Left hindlimb (tissue), 1 donor: ENCODE measurements at places on chromosomes 7 and 10.
A peak's percentile ranks its signal among the peaks of the same experiment; 100 is the strongest.

DNA sequence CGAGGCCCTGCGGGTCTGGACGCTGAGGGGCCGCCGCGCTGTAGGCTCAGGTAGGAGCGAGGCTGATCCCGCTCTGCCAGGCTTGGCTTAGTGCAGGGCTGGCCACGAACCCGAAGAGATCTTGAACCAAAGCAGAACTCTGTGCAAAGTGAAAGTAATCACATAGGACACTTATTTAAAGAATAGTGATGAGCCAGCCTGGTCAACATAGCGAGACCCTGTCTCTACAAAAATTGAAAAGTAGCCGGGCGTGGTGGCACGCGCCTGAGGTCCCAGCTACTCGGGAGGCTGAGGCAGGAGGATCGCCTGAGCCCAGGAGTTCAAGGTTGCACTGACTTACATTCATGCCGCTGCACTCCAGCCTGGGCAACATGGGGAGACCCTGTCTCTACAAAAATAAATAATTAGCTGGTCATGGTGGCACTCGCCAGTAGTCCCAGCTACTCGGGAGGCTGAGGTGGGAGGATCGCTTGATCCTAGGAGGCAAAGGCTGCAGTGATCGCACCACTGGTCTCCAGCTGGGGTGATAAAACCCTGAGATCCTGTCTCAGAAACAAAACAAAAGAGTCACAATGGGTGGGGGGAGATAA lies 541 bp downstream of the ZSCAN25 start:
- DNase-seq = no peak

DNA sequence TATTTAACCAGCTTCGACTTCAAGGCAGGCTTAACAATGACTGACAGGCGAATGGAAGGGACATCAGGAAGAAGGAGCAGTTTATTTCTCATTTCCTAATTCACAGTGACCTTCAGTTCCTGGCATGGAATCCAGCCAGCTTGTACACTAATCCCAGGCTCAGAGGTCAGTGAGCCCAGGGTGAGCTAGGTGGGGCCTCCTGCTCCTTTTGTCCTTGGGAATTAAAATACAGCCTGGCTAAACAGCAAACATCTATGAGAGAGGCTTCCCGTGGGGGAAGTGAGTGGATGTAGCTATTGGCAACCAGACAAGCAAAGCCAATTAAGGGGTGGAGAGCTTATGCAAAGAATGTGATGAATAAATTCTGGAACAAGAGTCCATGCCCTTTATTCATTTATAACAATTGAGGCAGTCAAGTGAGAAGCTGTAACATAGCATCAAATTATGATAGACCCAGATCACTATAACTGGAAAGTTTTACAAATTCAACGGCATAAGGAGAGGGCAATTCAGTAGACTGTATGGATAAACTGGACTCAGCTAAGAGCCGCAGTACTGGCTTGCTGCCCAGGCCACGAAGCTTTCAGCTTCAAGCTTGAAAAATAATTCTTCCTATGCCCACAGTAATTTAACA lies 57.1 kb downstream of the STK17A start:
- peak; percentile 69 for DNase-seq

DNA sequence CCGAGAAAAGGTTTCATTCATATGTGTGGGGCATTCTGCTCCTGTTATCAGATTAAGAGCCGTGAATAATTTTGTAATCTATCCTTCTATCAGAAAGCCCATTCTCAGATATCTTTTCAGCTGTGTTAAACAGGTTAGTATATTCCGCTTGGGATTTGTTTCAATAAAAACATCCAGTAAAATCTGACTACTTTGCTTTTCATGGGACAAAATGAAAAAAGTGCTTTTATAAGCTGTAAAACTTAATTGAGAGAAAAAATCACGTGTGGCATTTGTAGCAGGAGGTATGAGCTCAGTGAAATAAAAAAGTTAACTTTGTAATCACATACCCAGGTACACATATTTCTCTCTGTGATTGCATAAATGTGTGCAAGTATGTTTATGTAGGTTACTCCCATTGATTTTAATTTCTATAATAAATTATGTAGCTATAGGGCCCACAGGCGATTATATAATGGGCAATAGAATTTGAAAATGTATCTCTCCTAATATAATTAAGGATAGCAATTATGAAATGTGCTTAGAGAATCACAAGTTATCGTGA lies 3.9 kb downstream of the MET start:
- no peak for DNase-seq

DNA sequence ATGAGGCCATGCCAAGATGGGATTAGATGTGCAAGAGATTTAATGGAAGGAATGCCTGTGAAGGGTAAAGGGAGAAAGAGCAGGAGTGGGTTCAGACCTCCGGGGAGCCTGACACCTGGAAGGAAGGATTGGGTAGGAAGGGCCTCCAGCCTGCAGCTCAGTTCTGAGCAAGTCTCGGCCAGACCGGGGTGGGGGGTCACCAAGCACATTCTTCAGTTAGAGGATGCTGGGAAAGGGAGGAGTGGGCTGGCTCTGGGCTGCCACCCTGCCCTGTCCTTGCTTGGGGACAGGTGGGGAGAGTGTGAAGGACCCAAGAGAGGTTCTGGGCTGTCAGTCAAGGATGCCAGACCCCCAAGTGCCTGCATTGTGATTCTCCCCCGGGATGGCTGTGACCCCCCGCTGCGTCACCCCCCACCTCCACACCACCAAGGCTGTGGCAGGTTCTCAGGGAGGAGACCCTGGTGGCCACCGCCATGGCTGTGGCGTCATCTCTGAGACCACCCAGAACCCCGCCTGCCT lies 16.5 kb upstream of the PRKAG2 start:
- no peak for DNase-seq

GRCh38 chr7:152511736-152512135 lies 75.9 kb upstream of the KMT2C start:
- no peak for DNase-seq

DNA sequence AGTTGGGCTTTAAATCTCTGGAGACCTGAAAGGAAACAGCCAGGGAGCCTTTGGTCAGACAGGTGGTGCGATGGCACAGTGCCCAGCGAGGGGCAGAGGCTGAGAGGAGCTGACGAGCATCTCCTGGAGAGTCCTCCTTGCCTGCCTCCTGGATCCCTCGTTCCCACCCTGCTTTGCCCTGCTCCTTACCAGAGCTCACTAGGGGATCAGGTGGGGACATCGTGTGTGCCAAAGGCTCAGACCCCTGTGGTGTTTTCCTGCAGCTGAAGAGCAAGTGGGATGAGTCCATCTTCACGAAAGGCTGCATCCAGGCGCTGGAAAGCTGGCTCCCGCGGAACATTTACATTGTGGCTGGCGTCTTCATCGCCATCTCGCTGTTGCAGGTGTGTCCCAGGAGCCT lies 21.8 kb upstream of the SH2D4B start:
- no peak for DNase-seq

GRCh38 chr10:77501152-77501845 lies 136.3 kb downstream of the KCNMA1 start:
- peak; percentile 83 for DNase-seq

- no peak for DNase-seq
These were observed 17.1 kb downstream of the CELF2 start for GRCh38 chr10:11034762-11035161.

GRCh38 chr10:79487296-79488194 lies 24.8 kb upstream of the EIF5AL1 start:
- DNase-seq = peak; percentile 60

DNA sequence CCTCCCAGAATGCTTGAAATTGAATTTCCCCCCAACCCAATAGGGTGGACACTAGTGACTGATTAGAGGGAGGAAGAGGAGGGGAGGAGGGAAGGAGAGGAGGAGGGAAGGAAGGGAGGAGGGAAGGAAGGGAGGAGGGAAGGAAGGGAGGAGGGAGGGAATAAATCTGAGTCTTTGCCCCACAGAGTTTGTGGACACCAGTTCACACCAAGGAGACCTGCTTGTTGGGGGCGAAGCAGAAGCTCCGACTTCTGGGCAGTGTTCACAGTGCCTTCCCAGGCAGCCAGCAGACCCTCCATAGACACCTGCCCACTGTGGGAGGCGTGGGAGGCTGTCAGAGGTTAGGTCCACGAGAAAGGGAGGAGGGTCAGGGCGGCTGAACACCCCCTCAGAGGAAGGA lies 44.8 kb downstream of the PRKAG2 start:
- no peak for DNase-seq

- DNase-seq = no peak
These were observed 66.3 kb upstream of the EFCAB10 start for GRCh38 chr7:105647591-105647990.

GRCh38 chr7:112799448-112800120 lies 9.4 kb upstream of the TMEM168 start:
- no peak for DNase-seq

DNA sequence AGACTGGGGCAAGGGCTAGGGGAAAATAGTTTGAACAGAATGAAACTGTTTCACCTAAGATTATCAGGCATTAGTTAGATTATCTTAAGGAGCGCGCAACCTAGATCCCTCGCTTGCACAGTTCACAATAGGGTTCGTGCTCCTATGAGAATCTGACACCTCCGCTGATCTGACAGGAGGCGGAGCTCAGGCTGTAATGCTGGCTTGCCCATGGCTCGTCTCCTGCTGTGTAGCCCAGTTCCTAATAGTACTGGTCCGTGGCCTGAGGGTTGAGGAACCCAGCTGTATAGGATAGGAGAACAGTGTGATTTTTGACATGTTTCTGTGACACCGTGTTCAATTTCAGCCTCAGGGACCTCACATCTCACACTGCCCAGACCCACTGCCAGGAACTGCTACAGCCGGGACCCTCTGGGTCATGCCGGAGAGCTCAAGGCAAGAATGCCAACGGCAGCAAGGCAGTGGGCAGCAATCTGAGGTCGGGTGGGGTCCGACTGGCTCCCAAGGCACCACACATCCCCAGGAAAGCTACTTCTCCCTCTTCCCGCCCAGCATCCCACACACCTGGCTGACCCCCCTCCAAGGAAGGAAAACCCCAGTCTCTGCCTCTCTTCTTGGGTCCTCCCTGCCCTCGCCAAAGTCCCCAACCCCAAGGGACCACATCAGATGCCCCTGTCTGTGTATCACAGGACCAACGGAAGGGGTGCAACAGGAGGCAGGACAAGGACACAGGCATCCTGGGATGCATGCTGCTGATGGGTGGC lies 31.7 kb downstream of the CAMK2B start:
- no peak for DNase-seq

DNA sequence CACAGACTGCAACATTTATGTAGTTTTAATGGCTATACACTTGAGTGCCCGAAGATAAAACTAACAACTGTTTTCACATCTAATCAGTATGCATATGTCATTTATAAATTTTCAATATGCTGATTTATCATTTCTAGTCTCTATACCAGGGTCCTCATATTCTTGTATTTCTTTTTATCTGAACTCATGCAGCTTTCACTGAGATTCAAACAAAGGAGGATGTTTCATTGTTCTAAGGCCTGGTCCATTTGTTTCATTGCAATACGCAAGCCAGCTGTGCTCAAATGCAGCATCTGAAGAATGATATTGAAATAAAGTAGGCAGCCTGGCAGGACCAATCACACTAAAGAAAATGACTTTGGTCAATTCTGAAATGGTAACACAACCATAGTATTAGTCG lies 31.7 kb downstream of the MAGI2 start:
- DNase-seq = no peak

DNA sequence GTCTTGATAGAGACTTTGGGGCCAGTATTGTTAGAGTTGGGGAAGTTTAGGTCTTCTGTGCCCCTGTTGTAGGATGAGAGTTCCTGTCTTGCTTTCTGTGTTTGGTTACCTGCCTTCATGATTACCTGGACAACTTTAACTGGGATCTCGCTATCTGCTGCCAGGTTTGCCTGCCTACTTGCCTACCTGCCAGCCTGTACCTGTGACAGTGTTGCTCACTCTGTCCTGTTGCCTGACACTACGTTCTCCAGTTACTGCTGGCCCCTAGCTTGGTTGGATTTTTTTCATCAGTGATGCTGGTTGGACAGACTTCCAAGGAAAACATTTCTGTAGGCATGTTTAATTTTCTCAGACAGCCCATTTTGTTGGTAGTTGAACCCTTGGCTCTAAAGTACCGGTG lies 48.4 kb downstream of the PPP1R9A start:
- DNase-seq = no peak

- no peak for DNase-seq
These were observed at the start of gene PLAU for GRCh38 chr10:73910764-73911552. Gene PLAU, plus strand, starts transcription at chr10:73911132. Its CDS starts 424 bp downstream, at chr10:73911556.

DNA sequence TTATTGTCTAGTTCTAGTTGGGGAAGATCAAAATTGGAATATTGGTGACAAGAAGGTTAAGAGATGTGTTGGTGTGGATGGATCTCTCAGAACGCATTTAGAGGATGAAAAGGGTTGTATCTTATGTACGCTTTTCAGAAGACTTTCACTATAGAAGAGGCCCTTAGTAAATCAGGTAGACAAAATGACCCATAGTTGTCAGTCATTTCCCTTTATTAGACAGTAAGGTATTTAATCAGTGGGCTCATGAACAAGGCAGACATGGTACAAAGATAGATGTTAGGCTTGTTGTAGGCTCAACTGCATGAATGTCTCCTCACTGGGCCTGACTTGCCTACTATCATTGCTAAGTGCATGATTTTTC lies 359.2 kb downstream of the PHF14 start:
- no peak for DNase-seq

GRCh38 chr10:43943818-43944360 lies 295.2 kb upstream of the ZNF32 start:
- peak; percentile 12 for DNase-seq

DNA sequence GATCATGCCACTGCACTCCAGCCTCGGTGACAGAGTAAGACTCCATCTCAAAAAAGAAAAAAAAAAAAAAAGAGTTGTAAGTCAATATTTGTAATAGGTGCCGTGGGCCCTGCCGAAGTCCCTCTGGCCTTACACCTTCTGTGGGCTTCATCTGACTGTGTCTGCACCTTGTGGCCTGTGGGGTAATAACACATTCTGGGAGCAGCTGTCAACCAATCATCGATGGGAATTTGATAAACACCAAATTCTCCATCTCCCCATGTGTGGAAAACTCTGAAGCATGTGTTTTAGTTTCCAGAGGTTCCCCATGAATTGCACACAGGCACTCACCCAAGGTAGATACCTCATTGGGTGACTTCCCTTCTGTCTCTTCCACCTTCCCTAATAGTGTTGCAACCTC lies 10.8 kb downstream of the ZNF394 start:
- no peak for DNase-seq
